GM23248 (cell line): ENCODE measurements at places on chromosomes 6 and 20. TPM values are rescaled to one million over a fixed set of nuclear protein-coding genes. Genes with fewer than 3 reads are reported as not detected.

GRCh38 chr6:166157930-166158617, 9.6 kb downstream of the TBXT start:
- no peaks in the 10 kb centered on the region for H3K4me1 ChIP-seq
- no peak for DNase-seq
- no peaks in the 10 kb centered on the region; the same call in 1 of the 2 replicates for H3K27me3 ChIP-seq
- H3K4me3 ChIP-seq: no peak overlapping the region

The PEX6 gene
- total RNA-seq: 44.2 and 51.1 TPM in 2 replicates

DNA sequence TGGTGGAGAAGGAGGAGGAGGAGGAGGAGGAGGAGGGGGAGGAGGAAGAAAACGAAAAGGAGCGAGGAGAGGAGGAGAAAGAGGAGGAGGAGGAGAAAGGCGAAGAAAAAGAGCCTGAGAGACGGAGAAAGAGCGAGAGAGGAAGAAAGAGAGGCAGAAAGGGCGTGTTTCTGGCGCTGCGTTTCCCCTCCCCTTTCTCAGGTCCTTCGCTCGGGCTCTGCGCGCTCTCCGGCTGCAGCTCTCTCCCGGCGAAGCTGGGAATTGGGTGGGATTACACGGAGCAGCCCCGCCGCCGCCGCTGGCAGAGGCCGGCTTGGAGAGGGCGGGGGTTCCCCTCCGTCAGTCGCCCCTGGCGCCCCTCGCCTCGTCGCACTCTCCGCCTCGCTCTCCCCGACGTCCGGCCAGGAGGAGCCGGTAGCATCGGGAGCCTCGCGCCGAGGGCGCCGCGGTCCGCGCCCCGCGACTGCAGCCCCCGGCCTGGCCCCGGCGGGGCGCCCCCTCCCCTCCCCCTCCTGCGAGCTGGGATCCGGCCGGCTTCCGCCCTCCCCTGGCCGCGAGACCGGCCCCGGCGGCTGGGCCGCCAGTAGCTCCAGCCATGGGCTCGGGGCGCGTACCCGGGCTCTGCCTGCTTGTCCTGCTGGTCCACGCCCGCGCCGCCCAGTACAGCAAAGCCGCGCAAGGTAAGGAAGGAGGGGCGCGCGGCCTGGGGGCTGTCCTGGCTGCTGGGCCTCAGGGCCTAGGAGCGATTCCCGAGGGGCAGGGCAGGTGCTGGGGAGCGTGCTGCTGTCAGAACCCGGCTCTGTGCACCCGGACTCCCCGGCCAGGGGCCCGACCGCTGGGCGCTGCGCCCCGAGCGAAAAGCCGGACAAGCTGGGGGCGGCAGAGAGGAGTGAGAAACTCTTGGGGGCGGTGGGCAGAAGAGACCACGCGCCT, at the start of gene SCUBE3:
Gene SCUBE3 (plus strand): TSS at position 133 of the 933 bp plus-strand sequence. CDS start 463 bp downstream, at position 596.
- no peaks in the 10 kb centered on the region for H3K36me3 ChIP-seq
- peak; percentile 71 for DNase-seq
- no peak within 1 kb of the TSS for H3K27ac ChIP-seq
- peaks cover 28% of the 10 kb centered on the region for H3K4me1 ChIP-seq
- H3K27me3 ChIP-seq: no peaks in the 10 kb centered on the region

DNA sequence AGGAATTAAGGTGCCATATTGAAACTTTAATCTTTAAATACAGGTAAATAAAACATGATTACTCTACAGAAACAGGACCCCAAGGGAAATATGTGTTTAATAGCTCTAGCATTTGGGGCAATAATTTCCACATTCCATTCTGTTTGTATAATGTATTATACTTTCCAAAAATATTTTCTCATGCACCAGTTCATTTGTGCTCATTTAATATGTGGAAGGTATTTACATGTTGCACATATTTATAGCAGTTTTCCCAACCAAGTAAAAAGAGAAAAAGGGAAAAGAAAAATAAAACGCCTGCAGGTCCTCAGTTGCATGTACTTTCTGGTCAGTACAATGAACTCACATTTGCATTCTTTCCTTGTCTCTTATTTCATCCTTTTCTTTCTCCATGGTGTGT, 129.5 kb upstream of the SULF2 start:
- H3K4me3 ChIP-seq: no peak overlapping the region
- no peaks in the 10 kb centered on the region for H3K4me1 ChIP-seq
- peaks cover 3% of the 10 kb centered on the region; the same call in 1 of the 2 replicates for H3K27me3 ChIP-seq
- H3K36me3 ChIP-seq: no peaks in the 10 kb centered on the region
- H3K27ac ChIP-seq: no peak overlapping the region
- DNase-seq: no peak

DNA sequence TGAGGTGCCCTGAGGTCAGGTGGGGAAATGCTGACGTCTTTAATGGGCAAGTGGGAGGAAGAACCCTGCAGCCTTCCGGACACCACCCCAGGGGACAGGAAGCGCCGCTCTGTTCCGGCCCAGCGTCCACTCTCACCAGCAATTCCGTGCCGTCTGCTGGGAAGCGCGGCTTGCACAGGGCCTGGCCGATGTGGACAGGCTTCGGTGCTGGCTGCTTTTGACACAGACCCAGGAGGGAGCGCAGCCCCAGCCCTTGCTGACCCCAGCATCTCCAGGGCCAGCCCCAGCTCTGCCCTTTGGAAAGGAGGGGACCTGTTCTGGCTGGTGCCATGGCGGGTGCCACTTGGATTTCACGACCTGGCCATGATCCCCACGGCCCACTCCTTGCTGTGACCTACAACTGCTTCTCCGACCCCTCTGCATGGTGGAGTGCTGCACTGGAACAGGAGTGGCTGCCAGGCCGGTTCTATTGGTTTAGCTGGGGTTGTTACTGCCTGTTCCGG, 123.2 kb downstream of the DLL1 start:
- no peak overlapping the region for H3K27ac ChIP-seq
- no peaks in the 10 kb centered on the region for H3K4me1 ChIP-seq
- no peak for DNase-seq
- H3K36me3 ChIP-seq: no peaks in the 10 kb centered on the region

- DNase-seq: peak; percentile 49
- H3K4me1 ChIP-seq: no peaks in the 10 kb centered on the region
- H3K4me3 ChIP-seq: no peak overlapping the region
- no peaks in the 10 kb centered on the region for H3K27me3 ChIP-seq
- H3K36me3 ChIP-seq: no peaks in the 10 kb centered on the region
- no peak overlapping the region for H3K27ac ChIP-seq
These were observed 4.5 kb upstream of the SERINC1 start for GRCh38 chr6:122476131-122476530.

DNA sequence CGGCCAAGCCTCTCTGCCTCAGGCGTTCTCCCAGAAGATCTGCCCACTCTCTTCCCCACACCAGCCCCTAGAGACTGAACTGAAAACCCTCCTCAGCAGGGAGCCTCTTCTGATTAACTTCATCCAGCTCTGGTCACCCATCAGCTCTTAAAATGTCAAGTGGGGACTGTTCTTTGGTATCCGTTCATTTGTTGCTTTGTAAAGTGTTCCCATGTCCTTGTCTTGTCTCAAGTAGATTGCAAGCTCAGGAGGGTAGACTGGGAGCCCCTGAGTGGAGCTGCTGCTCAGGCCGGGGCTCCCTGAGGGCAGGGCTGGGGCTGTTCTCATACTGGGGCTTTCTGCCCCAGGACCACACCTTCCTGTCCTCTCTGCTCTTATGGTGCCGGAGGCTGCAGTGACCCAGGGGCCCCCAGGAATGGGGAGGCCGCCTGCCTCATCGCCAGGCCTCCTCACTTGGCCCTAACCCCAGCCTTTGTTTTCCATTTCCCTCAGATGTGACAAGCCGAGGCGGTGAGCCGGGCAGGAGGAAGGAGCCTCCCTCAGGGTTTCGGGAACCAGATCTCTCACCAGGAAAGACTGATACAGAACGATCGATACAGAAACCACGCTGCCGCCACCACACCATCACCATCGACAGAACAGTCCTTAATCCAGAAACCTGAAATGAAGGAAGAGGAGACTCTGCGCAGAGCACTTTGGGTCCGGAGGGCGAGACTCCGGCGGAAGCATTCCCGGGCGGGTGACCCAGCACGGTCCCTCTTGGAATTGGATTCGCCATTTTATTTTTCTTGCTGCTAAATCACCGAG, 14.2 kb downstream of the VEGFA start:
- DNase-seq: no peak
- H3K4me1 ChIP-seq: no peaks in the 10 kb centered on the region
- H3K27ac ChIP-seq: no peak overlapping the region
- no peak overlapping the region for H3K4me3 ChIP-seq
- no peaks in the 10 kb centered on the region for H3K27me3 ChIP-seq

- H3K27ac ChIP-seq: peak overlapping the region; percentile 2; the same call in 1 of the 2 replicates
- H3K27me3 ChIP-seq: no peaks in the 10 kb centered on the region
- no peak overlapping the region for H3K4me3 ChIP-seq
- no peak for DNase-seq
These were observed 41.3 kb downstream of the PANK2 start for GRCh38 chr20:3930265-3931206.

- peak; percentile 73 for DNase-seq
- no peaks in the 10 kb centered on the region for H3K36me3 ChIP-seq
- no peaks in the 10 kb centered on the region for H3K27me3 ChIP-seq
- no peak overlapping the region for H3K4me3 ChIP-seq
- peaks cover 43% of the 10 kb centered on the region for H3K4me1 ChIP-seq
These were observed 4.1 kb upstream of the EFHC1 start for GRCh38 chr6:52415917-52416628.

GRCh38 chr20:8454137-8454712, 322.2 kb downstream of the PLCB1 start:
- H3K4me1 ChIP-seq: peaks cover 9% of the 10 kb centered on the region
- peak overlapping the region; percentile 67; the same call in 1 of the 2 replicates for H3K27ac ChIP-seq
- no peaks in the 10 kb centered on the region for H3K27me3 ChIP-seq
- no peaks in the 10 kb centered on the region for H3K36me3 ChIP-seq

The EPB41L1 gene
- total RNA-seq: 16.2 and 19.2 TPM in 2 replicates

GRCh38 chr6:106823732-106824351, 150.7 kb downstream of the CD24 start:
- H3K4me1 ChIP-seq: no peaks in the 10 kb centered on the region; the same call in 1 of the 2 replicates
- no peak overlapping the region for H3K4me3 ChIP-seq
- no peak for DNase-seq

DNA sequence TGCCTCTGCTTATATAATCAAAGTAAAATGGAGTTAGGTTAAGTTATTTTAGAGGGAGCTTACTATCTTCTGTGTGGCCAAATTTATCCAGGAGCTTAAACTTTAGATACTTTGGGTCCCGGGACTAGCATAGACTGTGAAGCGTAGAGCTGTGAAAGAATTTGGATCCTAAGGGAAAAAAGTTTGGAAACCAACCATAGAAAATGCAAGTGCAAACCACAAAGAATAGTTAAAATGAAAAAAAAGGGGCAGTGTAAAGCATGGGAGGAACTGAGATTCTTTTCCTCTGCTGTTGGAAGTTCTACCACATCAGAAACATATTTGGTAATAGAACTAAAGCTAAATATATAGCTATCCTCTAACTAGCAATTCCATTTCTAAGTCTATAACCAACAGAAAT, 232.2 kb upstream of the FLRT3 start:
- H3K27ac ChIP-seq: no peak overlapping the region
- H3K4me1 ChIP-seq: peaks cover 15% of the 10 kb centered on the region; the same call in 1 of the 2 replicates
- H3K27me3 ChIP-seq: no peaks in the 10 kb centered on the region
- no peaks in the 10 kb centered on the region for H3K36me3 ChIP-seq
- no peak overlapping the region for H3K4me3 ChIP-seq

DNA sequence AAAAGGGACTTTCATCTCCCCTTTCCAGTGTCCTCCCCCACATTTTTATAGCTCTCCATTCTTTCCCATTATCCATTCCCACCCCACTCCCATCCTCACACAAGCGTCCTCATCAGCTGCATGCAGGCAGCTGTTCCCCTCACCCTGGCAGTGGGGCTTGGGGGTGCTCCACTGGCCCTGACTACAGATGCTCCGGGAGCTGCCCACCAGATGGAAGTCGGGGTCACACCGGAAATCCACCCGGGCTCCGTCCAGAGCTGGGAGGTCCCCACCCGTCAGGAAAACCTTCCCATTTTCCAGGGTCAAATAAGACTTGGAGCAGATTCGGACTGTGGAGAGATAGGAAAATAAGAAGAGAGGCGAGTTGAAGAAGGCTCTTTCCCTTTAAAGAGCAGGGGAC, 2.7 kb downstream of the GABBR1 start:
- no peak overlapping the region for H3K27ac ChIP-seq
- H3K4me1 ChIP-seq: peaks cover 5% of the 10 kb centered on the region; the same call in 1 of the 2 replicates
- no peaks in the 10 kb centered on the region for H3K27me3 ChIP-seq
- H3K4me3 ChIP-seq: no peak overlapping the region

The SAMD5 gene
- total RNA-seq: not detected in 2 replicates

The TSPO2 gene
- not detected in 2 replicates for total RNA-seq

The HINT3 gene
- total RNA-seq: 20.5 and 21.8 TPM in 2 replicates

GRCh38 chr6:42210551-42210950, 7.1 kb downstream of the MRPS10 start:
- no peak overlapping the region for H3K4me3 ChIP-seq
- no peaks in the 10 kb centered on the region for H3K27me3 ChIP-seq
- no peak overlapping the region for H3K27ac ChIP-seq
- peaks cover 3% of the 10 kb centered on the region for H3K4me1 ChIP-seq
- no peak for DNase-seq

DNA sequence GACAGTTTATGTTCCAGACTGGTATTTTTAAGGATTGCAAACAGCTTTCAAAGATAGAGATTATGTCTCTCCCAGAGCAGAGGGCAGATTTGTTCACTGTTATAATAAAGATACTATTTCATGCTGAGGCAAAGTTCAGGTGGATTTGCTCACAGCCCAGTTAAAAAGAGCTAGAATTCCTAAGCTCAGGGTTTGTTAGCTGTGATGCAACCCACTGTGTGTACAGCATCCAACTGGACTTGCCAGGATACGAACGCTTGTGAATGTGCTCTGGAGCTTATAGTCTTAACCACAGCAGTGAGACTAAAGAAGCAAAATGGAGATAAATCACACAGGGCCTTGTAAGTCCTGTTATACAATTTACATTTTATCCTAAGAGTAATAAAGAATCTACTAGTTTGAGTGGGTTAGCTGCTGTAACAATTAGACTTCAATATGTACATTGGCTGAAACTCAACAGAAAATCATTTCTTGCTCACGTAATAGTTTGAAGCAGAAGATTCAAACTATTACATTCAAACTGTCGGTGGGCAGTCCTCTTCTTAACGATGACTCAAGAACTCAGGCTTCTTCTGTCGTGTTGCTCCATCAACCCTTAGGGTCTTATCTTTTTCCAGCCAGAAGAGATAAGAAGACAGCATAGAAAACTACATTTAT, 204.0 kb upstream of the PLN start:
- no peak overlapping the region for H3K27ac ChIP-seq
- DNase-seq: no peak
- H3K36me3 ChIP-seq: no peaks in the 10 kb centered on the region
- no peaks in the 10 kb centered on the region for H3K4me1 ChIP-seq
- H3K4me3 ChIP-seq: no peak overlapping the region
